ENCODE measurements at places on chromosomes 12 and 14.

DNA sequence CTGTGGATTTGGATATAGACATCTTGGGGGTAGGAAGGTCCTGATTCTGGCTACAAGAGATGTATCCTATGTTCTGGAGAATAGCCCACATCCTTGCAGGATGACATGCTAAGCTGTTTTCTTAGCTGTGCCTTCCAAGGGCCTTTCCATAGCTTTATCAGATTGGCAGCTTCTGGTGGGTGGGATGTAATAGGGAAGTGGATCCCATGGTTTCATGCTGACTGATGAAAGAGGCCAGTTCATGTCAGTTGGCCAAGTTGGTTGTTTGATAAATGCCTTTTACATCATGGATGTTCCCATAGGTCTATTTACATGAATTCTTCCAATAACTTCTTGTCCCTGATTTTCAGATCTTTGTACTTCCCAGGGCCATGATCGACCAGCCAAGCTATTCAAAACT, 169.1 kb upstream of the RMST start:
- no peak for DNase-seq

DNA sequence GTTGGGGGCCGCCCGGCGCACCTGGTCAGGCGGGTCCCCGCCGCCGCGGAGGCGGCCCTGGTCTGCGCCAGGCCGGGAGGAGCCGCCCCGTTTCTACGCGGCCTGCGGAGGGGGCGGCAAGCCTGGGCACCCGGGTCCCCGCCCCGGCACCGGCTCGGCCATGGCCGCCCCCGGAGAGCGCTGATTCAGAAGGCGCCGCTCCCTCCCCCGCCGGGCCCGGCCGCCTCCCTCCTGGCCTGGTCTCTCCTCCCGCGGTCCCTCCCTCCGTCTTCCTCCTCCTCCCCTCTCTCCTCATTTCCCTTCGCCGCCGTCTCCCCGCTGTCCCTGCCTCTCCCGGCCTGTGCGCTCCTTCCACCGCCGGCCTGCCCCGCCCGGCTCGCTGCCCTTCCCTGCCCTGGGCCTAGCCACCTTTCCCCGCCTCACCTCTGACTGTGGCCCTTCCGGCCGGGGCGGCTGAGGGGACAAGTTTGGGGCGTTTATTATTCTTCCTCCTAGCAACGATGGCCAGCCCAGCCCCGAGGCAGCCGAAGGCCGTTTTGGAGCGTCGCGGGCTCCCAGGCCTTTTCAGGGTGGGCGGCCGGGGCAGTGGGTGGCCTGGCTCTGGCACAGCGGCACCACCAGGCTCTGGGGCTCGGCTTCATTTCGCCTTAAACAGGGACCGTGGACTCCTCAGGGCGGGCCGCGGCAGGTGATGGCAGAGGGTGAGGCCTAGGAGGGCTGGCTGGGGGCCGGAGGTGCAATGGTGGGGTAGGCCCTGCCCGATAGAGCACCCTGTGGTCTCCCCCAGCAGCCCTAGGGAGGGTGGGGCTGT, 768 bp downstream of the CEP170B start:
- no peak for DNase-seq

DNA sequence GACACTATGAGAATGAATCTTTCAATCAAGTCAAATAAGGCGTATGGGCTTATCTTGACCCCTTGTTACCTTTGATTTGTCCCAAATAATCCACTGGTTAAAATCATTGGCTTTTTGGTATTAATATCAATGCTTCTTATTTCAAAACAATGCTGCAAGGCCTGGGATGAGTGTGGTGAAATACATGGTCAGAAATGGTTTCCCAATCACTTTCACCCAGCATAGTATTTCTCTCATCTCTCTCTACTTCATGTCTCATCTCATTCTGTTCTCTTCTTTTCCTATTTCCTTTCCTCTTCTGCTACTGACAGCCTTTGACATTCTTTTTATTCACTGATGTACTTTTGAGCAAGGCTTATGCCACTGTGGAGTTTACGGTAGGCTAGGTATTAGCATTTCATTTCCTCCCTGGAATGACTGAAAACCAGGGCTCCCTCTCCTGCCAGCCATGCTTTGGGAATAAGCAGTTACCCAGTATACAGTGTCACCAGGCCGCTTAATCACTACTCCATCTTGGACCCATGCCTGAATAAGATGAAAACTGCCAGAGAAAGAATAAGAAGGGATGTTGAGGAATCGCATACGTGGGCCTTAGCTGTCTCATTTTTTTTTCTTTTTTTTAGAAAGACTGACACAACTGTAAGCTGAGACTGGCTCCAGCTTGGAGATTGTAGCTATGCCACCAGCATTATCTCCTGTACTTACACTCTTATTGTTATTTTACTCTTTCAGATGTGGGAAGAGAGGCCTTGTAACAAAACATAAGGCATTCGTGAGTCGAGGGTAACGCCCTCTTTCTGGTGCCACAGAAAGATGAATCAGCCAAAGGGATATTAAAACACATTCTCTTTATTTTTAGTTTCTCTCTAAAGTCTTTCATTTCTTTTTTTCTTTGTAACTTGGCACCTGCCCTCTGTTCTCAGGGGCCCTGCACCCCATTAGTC, 53.5 kb downstream of the IGF1 start:
- no peak for DNase-seq

GRCh38 chr12:57850854-57851430, 4.4 kb upstream of the CTDSP2 start:
- no peak for DNase-seq

DNA sequence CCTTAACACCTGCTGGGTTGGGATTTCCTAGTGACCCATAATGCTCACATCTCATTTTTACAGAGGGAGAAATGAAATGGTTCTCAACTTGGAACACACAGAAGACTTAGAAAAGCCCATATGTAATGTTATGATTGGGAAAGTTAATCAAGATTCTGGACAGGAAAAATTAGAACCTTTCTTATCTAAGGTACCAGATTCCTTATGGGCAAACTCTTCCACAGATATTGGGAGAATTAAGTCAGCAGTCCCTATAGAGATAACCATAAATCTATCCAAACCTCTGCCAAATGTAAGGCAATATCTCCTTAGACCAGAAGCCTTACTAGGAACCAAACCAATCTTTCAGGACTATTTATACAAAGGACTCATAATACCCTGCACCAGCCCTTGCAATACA, 13.9 kb upstream of the PSMC1 start:
- DNase-seq: no peak

GRCh38 chr14:76096257-76096656, 55.5 kb upstream of the GPATCH2L start:
- DNase-seq: no peak

All from KG1 (cell line).